Central memory CD8-positive, alpha-beta T cell (primary cell): ENCODE measurements at places on chromosomes 3 and 15.

DNA sequence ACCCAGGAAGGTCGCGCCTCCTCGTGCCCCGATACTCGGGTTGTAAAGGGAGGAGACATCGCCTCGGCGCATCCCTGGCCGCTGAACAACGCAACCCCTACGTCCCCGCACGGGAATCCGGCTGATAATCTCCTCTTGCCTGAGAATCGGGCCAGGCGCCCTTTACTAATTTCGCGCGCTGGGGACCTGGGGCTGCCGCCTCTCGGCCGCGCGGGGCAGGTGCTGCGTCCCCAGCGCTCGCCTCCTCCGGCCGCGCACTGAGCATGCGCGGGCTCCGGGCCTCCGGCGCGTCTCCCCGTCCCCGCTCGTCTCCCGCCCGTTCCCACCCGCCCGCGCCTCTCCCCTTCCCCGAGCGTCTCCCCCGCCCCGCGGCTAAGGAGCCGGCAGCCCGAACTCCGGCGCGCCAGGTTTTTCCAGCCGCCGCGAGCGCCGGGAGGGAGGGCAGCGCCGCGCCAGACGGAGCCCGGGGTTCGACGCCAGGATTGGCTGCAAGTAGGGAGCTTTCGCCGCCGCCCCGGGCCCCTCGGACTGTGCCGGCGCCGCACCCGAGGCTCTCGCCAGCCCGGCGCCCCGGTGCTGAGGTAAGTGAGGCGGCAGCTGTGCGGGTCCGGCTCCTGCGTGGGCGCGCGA is at the start of gene CNTN4:
Gene CNTN4 (plus strand): TSS at position 469 of the 630 bp plus-strand sequence.
- no peak for DNase-seq

- no peak for DNase-seq
Observed at GRCh38 chr15:74800559-74801094, 12.0 kb upstream of the LMAN1L start.

DNA sequence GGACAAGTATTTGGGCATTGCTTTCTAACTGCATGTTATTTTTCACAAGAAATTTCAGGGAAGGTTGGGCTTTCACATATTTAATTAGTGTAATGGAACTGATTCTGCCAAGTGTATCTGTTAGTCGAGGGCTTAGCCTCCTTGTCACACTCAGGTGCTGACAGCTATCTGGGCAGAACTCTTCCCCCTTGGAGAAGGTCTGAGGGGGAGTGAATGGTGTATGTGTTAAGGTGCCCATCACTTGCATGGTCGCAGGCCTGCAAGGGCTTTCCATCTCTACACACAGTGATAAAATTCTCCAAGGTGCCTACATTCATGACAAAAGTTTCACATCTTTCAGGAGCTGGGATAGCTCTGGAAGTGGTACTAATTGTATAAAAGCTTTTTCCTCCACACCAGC is 97.6 kb upstream of the ICE2 start:
- no peak for DNase-seq

- DNase-seq, result no peak
Observed at GRCh38 chr3:178345944-178346343, 190.3 kb upstream of the KCNMB2 start.

- DNase-seq, result no peak
Observed at GRCh38 chr15:61126811-61127210, 102.3 kb downstream of the RORA start.

GRCh38 chr3:144187531-144188210 is 216.0 kb downstream of the DIPK2A start:
- no peak for DNase-seq

- DNase-seq, result no peak
Observed at GRCh38 chr15:50141856-50142255, 22.8 kb upstream of the ATP8B4 start.

GRCh38 chr3:104642827-104643226 is 723.9 kb upstream of the ALCAM start:
- DNase-seq, result no peak

DNA sequence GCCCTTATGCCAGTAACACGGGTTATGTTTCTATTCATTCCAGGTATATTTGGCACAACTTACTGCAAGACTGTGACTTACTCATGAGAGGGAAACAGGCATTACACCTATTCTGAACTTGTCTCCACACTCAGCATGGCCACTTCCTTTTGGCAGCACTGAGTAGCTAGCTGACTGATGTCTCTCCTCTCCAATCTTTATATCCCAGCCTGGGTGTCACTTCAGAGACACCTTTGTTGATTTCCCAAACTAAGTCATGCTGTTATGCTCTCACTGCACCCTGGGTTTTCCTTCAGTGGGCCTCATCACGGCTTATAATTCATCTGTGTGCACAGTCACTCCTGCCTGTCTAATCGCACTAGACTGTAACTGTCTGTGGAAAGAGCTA is 114.8 kb downstream of the MYLK start:
- DNase-seq, result no peak

GRCh38 chr3:46062679-46063078 is 35.4 kb upstream of the XCR1 start:
- DNase-seq, result no peak

GRCh38 chr15:74316141-74316540 is 51.3 kb downstream of the CYP11A1 start:
- DNase-seq, result no peak

GRCh38 chr3:195147649-195148080 is 123.3 kb downstream of the XXYLT1 start:
- no peak for DNase-seq

GRCh38 chr3:151356794-151357462 is 27.6 kb upstream of the P2RY13 start:
- no peak for DNase-seq

- DNase-seq, result no peak
Observed at GRCh38 chr3:46860017-46860809, 3.0 kb downstream of the MYL3 start.

DNA sequence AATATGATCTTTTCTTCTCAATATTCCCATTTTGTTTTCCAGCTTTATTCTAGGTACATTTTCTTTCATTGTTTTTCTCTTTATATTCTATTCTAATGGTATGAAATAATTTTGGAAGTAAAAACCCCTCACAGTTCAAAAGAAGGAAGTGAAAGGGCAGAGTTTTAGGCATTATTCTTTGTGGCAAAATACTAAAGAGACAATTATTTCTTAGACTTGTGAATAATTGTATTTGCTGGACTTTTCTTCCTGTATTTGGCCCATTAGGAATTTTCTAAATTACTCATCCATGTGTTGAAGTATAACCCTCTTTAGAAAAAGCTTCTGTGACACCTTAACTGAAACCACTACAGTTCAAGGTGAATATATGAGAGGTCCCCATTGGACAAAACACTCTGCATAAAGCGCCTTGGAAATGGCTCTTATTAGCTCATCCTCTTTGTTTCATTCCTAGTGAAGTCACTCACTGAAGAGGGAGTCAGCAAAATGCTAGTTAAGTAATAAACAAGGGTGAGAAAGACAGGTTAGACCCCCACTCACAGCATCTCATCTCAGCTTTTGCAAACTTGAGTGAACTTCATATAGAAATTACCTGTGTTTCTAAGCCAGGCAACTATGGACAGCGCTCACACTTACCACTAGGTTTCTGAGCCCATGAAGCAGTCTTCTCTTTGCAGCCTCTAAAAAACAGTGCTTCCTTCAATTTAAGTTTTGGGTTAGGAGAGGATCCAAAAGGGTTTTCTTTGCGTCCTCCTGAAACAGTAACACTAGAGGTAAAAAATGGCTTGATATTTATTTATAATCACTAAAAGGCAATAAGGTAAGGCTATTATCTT is 327.5 kb downstream of the ARPP21 start:
- DNase-seq, result no peak

- no peak for DNase-seq
Observed at GRCh38 chr15:57867970-57868798, 161.7 kb downstream of the POLR2M start.

- DNase-seq, result no peak
Observed at GRCh38 chr15:68145706-68146105, 59.4 kb downstream of the CALML4 start.

DNA sequence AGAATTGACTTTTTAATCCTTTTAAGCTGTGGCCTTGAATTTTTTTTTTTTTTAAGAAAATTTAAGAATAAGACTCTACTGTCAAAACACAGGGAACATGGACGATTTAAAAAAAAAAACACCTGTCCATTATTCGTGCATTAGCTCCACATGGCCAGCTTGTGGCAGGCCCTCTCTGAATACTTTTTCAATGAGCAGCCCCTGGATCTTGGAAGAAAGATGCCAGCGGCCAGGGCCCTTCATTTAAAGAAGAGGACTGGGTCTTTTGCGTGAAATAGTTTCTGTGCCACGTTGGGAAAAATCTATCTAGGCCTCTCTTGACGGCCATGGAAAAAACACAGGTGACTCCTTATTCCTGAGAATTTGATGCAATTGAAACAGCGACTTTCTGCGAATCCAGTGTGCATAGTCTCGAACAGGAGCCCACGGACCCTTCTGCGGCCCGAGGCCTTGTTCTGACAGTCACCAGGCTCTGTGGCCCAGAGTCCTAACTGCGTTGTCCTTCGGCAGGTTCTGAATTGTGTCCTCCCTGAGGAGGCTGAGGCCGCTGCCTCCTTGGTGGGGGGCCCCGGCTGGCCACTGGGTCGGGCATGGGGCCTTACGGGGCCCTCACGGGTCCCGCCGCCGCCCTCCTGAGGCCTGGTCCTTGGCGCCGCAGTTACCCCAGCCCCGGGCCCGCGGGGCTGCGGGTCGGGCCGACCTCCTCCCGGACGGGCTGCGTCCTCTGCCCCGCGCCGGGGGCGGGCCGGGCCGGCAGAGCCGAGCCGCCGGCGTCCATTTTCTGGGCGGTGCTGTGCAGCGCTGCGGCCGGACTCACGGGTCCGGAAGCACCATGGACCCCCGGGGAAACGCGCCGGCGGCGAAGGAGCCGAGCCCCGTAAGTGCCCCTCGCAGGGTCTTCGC is 33.5 kb downstream of the ZBTB38 start:
- no peak for DNase-seq

GRCh38 chr3:52679199-52679538 is 6.5 kb downstream of the PBRM1 start:
- no peak for DNase-seq

GRCh38 chr3:5754602-5755001 is 567.1 kb downstream of the EDEM1 start:
- no peak for DNase-seq

GRCh38 chr3:38534180-38534579 is 38.0 kb downstream of the EXOG start:
- no peak for DNase-seq

- no peak for DNase-seq
Observed at GRCh38 chr3:72287956-72288355, 503.0 kb upstream of the PROK2 start.

DNA sequence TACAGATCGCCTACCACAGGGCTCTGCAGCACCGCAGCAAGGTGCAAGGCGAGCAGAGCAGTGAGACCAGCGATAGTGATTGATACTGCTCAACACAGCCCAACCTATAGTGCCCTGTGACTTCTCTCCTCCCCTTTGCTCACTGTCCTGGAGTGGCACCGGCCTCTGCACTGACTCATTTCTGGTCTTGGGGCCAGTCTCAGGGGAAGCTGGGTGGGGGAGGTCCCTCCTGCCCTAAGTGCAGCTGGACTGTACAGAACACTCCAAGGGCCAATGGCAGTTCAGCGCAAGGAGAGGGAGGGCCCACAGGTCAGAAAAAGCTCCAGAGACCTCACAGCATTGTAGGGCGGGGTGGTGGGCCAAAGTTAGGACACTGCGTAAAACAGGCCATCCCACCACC is 2.5 kb upstream of the OGG1 start:
- no peak for DNase-seq

- DNase-seq, result no peak
Observed at GRCh38 chr15:99911816-99912215, 178.6 kb upstream of the LYSMD4 start.

- no peak for DNase-seq
Observed at GRCh38 chr15:31077181-31077580, 24.3 kb downstream of the TRPM1 start.

- DNase-seq, result no peak
Observed at GRCh38 chr3:33834096-33834453, 35.6 kb downstream of the PDCD6IP start.

GRCh38 chr15:98666841-98667240 is 18.5 kb downstream of the IGF1R start:
- DNase-seq, result no peak
